MCF 10A (cell line): ENCODE measurements at places on chromosomes 2 and 18.

- DNase-seq: no peak
Observed at GRCh38 chr2:177403838-177404237, 11.3 kb downstream of the AGPS start.

GRCh38 chr2:109336296-109336695 lies 207.3 kb downstream of the SH3RF3 start:
- DNase-seq: no peak

DNA sequence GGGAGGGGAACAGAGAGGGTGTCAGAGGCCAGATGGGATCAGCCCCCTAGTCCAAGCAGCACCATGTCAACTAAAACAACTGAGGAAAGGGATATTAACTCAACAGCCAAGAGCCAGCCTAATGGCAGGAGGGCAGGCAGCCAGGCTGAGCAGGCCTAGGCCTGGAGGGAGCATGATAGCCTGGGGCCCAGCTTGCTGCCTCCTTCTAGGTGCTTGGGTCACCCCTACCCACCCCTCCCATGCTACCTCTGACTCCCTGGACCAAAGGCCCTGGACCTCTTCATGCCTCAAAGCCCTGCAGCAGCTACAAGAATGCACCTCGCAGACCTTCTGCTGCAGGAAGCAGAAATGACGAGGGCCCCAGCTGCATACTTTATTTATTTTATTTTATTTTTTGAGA lies 22.1 kb upstream of the TNS1 start:
- no peak for DNase-seq

DNA sequence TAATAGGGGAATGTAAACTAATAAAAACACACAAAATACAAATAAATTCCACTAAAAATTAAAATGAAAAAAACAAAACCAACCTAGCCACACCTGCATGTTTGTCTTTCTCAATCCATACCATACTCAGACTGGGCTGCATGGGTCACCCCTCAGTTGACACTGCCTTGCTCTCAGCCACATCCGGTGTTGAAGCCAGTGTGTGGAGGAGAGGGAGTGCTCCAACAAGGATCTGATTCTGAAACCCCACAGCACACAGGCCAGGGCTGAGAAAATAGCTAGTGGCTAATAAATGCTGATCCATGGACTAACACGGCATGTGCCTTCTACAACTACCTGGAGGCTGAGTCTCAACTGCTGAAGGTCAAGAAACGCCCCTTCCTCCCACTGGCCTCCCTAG lies 13.7 kb downstream of the RND3 start:
- DNase-seq: no peak

DNA sequence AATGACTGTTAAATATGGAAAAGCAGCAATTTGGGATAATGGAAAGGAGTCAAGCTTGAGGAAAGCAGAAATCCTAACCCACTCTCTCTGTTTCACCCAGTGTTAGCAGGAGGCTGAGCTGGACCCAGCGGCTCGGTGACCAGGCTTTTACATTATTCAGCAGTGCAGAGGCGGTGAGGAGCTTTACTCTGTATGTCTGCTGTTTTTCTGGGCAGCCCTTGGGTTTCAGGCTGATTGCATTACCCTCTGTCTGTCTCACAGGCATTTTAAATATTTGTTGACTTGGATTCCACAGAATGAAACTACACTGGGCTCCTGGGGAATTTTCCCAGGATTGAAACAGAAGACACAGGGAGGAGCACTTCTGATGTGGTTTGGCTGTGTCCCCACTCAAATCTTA lies 368.0 kb downstream of the GALR1 start:
- DNase-seq: no peak

DNA sequence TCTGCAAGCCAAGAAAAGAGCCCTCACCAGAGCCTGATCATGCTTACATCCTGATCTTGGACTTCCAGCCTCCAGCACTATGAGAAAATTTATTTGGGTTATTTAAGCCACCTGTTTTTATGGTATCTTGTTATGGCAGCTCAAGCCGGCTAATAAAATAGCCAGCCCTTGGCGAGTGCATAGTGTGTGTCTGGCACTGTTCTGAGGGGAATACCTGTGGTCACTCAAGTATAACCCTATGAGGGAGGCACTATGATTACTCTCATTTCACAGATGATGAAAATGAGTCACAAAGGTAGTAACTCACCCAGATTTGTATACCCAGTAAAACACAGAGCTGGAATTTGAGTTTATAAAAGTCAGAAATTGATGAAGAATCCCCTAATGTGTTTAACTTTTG lies 556.9 kb upstream of the SETBP1 start:
- DNase-seq: no peak

- no peak for DNase-seq
Observed at GRCh38 chr2:114699423-114699944, 257.0 kb downstream of the DPP10 start.

DNA sequence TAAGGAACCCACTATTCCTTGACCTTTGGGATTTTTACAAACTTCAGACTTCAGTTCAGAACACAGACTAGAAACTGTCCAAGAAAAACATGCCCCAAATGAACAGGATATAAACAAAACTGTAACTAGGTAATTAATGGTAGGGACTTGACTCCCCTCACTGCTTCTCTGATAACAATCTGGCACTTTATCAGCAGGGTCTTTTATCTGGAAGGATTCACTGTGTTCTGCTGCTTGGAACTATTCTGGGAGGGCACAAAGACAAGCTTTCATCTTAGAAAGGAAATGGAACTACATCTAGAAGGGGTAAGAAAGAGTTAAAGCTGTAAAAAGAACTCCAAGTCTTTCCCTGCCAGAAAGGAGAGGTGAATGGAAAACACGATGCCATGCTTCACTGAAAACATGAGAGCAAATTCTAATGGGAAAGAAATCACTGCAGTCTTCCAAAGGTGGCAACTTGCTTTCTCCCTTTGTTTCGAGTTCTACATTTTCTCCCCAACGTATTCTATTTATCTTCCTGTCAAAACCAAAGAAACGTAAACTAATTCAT lies 181.2 kb downstream of the THADA start:
- DNase-seq: no peak

GRCh38 chr18:65934874-65935273 lies 184.1 kb downstream of the CDH7 start:
- DNase-seq: no peak

DNA sequence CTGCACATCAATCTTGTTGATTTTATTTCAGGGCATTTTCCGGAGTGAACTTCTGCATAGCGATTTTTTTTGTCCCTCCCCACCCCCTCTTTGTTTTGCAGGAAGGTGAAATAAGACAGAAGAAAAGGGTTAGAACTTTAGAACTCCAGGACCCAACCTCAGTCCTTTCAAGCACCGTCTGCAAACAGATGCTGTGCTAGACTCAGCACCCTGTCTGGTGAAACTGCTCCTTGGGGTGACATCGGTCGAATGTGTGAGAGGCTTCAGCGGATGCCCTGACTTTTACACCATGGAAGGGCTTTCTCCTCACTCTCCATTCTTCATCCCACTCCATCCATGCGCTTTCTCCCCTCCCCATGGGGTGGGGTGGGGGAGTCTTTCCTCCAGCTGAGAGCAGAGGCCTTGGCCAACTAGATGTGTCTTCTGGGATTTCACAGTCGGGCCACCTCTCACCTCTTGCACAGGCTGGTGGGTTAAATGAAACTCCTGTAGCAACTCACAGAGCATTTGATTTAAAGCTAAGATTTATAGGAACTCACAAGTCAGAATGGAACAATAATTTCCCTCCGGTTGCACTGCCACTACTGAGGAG lies 43.3 kb upstream of the EDAR start:
- no peak for DNase-seq

DNA sequence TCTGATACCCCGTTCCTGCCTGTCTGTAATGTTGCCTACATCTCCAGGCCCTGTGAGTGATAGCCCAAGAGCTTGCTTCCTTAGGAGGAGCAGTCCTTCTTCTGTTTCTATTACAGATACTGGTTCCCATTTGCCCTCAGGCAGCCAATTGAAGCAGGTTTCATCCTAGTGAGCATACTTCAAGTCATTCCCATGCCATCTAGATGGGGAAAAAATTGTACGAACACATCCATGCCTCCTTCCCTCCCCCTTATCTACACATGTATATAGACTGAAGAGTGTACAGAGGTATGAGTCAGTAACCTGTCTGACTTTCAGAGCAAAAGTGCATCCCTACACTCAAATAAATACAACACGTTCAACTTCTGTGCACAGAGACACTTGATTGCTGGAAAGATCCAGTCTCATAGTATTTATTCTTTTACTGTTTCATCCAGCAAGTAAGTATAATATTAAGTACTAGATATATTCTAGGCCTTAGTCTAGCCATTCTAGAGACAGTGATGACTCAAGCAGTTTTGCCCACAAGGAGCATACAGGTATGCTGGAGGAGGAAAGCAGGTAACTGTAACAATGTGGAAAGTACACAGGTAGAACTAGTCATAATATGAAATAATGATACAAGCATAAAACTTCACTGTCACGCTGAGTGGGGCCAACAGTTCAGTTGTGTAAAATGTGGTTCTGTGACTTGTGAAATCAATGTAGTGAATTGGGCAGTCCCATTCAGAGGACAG lies 153.4 kb downstream of the MGAT5 start:
- DNase-seq: no peak

GRCh38 chr2:78118037-78118436 lies 595.9 kb upstream of the LRRTM4 start:
- no peak for DNase-seq

- peak; percentile 59 for DNase-seq
Observed at GRCh38 chr2:41853427-41854191, 194.2 kb upstream of the PKDCC start.

- DNase-seq: peak; percentile 25
Observed at GRCh38 chr2:170271340-170271739, 93.4 kb downstream of the MYO3B start.

GRCh38 chr2:238702276-238703052 lies 145.4 kb upstream of the TWIST2 start:
- no peak for DNase-seq

DNA sequence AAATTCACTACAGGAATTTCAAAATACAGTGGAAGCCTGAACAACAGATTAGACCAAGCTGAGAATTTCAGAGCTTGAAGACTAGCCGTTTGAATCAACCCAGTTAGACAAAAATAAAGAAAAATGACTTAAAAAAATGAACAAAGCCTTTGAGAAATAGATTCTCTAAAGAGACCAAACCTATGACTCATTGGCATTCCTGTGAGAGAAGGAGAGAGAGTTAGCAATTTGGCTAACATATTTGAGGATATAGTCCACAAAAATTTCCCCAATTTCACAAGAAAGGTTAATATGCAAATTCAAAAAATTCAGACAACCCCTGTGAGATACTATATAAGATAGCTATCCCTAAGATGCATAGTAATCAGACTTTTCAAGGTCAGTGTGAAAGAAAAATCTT lies 78.0 kb downstream of the MYO3B start:
- peak; percentile 56 for DNase-seq

GRCh38 chr2:240557808-240558207 lies at the start of gene ANKMY1:
Gene ANKMY1, minus strand, starts transcription at chr2:240557988. Its CDS starts 653 bp downstream, at chr2:240557335.
- DNase-seq: peak; percentile 77

DNA sequence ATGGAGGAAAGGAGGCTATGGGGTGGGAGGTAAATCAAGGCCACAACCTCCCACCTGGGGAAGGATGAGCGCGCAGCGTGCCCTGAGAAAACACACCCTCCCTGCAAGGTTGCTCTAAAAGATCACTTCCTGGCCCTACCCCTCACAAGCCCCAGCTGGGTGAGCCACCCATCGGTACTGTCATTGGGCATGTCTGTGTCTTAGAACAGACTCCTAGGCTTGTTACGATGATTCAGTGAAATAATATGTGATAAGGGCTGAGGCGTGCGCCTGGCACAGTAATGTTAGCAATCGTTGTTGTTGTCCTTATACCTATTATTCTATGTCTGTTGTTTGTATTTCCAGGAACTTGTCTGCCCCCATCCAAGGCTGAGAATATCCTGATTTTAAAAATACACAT lies 175.1 kb downstream of the ZFP36L2 start:
- peak; percentile 71 for DNase-seq

- no peak for DNase-seq
Observed at GRCh38 chr18:40417501-40417900, 1537.5 kb upstream of the PIK3C3 start.

DNA sequence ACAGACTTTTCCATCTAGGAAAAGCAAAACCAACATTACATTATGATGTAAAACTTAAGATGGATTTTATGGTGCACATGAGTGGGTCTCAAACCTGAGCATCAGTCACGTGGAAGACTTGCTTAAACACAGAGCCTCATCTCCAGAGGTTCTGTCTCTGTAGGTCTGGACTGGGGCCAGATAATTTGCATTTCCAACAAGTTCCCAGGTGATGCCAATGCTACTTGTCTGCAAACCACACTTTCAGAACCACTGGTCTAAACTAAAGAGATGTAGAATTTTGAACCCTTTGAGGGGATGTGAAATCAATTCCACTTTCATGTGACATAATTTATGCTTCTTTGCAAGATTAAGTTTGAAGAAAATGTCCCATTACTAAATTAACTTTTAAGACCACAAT lies 522.8 kb downstream of the MBD2 start:
- DNase-seq: no peak

DNA sequence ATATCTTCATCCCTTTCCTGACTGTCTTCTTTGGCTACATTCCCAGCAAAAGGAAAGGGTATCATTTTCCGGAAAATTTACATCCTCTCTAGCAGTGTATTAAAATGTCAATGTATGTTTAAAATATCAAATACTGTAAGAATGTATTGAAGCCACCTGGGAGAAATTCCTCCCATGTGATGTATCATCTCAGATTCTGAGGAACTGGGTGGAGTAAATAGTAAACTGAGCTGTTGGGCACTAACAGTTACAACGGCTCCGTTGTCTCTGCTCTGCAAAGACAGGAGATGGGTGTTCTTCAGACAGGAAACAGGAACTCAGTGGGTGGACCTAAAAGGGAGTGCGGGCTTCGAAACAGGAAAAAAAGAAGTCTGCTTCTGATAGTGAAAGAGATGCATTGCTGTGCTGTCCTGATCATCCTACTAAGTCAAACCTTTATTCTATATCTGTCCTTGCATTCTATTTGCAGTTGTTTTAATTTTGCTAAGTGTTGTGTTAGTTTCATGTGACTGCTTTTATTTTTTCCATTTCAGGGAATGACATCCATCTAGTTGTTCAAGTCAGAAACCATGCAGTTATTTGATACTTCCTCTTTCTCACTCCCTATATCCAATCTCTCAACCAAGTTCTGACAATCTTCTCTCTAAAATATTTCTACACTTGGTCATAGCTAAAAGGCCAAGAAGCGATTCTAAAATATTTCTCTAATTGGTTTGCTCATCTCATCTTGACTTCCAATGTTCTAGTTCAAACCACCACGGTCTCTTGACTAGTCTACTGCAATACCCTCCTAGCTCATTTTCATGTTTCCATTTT lies 19.4 kb downstream of the DOK1 start:
- DNase-seq: peak; percentile 71

DNA sequence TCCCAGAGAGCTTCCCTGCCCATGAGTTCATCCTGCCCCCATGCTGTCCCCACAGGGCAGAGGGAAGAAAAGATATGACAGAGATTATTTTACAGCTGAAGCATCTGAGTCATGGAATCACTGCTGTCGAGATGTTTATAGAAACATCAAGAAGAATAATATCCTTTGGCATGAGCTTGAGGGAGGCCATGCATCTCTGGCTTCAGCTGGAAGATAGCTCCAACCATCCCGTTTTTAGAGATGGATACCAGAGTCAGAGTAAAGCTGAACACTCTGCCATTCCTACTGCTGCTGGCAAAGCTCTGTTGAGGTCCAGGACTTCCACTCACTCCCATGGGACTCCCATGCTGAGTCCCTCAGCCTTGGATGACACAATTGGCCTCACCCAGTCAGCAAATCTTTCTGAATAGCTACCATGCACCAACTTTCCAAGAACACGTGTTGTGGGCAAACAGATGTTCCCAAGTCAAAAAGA lies 167.8 kb downstream of the TTC32 start:
- no peak for DNase-seq

GRCh38 chr2:2422621-2423020 lies 91.5 kb upstream of the MYT1L start:
- DNase-seq: no peak
